ENCODE measurements at places on chromosomes 5 and 9.

- DNase-seq, result no peak
These were observed 16.4 kb downstream of the LMAN2 start for GRCh38 chr5:177334781-177335700.

DNA sequence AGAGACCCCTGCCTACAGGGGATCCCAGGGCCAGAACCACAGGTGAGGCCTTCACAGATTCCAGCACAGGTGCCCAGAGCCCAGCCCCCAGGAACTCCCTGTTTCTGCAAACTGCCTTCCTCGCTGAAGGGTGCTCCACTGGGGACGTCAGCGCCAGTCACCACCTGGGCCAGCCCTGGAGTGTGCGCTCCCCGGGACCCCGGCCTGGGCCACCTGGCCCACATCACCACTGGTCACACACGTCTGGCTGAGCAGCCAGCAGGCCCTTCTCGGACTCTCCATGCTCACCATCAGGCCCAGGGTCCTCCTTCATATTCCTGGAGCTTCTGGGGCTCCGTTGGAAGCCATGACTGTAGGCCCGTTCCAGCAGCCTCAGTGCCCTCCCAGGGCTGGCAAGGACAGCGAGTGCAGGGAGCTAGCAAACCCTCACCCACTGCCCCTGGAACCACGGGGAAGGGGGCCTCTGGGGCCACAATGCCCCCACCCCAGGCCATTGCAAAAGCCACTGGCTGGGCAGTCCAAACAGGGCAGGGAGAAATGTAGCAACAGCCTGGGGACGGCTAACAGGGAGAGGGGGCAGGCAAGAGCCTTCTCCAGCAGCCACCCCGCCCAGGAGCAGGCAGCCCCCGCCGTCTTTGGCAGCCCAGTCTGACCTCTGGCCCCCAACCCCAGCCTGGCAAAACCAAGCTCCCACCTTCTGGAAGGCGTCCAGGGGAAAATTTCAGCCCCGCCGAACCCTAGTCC lies 1.3 kb downstream of the AGPAT2 start:
- no peak for DNase-seq

- DNase-seq, result no peak
These were observed 768.8 kb upstream of the GRAMD2B start for GRCh38 chr5:125654392-125654791.

- DNase-seq, result no peak
These were observed 85.5 kb downstream of the TEK start for GRCh38 chr9:27194401-27195091.

DNA sequence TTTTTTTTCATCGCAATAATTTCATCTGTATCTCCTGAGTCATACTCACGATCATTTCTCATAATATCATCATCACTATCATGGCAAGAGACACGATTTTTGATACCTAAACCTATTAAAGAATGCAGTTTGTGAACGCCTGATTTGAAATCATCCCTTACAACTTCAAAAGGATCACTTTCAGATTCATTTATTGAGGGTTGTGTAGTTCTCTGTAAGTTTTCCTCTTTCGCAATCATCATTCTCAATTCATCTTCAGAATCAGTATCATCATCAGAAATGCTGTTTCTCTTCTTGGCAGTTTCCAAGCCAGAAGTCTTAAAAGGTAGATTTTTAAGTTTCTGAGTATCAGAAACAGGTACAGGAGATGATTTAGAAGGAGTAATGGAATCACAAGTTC lies 9.7 kb downstream of the NOL8 start:
- DNase-seq, result no peak

- DNase-seq, result no peak
These were observed 189.7 kb downstream of the PALM2AKAP2 start for GRCh38 chr9:109969573-109970237.

- no peak for DNase-seq
These were observed 1556.8 kb downstream of the EFNA5 start for GRCh38 chr5:106113922-106114321.

- no peak for DNase-seq
These were observed 45.9 kb upstream of the PJA2 start for GRCh38 chr5:109455598-109456096.

- no peak for DNase-seq
These were observed 726.0 kb downstream of the DNAH5 start for GRCh38 chr5:13218518-13218917.

GRCh38 chr9:112315331-112316257 lies 17.8 kb downstream of the PTBP3 start:
- no peak for DNase-seq

- no peak for DNase-seq
These were observed 7.7 kb downstream of the HK3 start for GRCh38 chr5:176891331-176891958.
